Activated T-cell treated with anti-CD3 and anti-CD28 coated beads for 24 hours (primary cell): ENCODE measurements at places on chromosomes 1 and 21.

DNA sequence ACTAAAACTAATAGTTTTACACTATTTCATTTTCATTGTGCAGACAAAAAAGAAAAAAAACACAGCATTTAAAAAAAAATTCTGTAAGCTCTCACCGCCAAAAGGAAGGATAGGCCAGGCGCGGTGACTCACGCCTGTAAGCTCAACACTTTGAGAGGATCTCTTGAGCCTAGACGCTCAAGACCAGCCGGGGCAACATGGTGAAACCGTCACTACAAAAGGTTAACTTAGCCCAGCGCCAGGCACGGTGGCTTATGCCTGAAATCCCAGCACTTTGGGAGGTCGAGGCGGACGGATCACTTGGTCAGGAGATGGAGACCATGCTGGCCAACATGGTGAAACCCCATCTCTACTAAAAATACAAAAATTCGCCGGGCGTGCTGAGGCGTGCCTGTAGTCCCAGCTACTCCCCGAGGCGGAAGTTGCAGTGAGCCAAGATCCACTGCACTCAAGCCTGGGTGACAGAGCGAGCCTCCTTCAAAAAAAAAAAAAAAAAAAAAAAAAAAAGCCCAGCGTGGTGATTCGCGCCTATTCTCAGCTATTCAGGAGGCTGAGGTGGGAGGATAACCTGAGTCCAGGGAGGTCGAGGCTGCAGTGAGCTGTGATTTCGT is 14.3 kb upstream of the SPEN start:
- DNase-seq: peak; percentile 23

- DNase-seq: no peak
These were observed 492.0 kb upstream of the RUNX1 start for GRCh38 chr21:35540950-35541638.

DNA sequence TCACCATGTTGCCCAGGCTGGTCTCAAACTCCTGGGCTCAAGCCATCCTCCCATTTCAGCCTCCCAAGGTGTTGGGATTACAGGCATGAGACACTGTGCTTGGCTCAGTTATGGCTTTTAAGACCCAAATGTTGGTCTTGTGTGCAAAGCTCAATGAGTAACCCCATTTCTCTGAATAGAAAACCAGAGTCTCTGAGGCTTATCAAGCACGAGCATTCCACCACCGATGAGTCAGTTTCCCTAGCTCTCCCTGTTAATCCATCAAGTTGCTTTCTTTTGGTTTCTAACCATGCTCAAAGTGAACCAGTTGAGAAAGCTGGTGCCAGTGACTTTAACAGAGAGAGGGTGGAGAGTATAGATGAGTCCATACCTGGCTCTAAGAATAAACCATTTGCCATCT is 350.9 kb upstream of the ADGRL2 start:
- no peak for DNase-seq

GRCh38 chr1:37633040-37633937 is 1.4 kb downstream of the RSPO1 start:
- DNase-seq: no peak

DNA sequence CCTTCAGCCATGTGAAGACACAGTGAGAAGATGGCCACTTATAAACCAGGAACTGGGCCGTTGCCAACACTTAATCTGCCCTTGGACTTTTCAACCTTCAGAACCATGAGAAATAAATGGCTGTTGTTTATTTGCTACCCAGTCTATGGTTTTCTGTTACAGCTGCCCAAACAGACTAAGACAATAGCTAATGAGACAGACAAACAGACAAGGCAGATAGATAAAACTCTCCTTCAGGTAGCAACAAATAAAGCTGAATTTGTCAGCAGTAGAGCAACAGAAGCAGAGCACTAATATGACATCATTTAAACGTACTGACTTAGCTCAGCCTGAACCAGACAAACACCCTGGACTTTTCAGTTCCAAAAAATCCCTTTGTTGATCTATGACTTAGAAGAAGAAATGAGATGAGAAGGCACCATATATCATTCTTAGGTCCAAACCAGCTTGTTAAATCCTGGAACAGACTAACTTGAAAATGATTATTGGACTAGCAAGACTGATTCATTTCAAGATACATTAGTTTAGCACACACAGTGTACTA is 27.0 kb downstream of the ZZZ3 start:
- DNase-seq: no peak

DNA sequence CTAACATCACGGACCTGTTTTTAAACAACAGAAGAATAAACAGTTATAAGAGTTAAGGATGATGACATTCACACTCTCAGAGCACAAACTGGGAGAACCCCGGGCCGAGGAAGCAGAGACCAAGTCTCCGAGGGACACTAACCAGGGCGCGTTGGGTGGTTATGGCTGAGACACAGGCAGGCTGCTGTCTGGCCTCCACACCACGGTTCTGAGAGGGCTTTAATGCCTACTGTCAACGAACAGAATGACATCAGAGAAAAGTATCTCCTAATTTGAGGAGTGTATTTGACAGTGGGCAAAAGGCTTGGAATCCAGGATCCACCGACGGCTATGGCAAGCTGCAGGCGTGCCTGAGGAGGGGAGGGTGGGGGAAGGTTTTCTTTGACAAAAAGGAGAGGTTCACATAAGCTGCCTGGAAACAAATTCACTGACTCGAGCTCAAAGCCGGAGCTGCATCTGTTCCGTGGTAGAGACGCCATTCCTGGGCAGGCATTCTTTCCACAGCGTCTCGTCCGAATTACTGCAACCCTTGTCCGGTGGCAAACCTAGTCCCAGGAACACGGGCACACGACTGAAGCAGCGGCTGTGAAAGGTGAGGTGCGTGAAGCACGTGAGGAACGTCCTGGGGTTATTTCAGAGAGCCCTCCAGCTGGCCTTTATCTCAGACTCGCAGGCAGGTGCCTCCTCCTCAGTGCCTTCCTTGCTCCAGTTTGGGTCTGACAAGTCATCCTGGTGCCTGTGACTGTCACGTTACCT is 9.4 kb downstream of the POFUT2 start:
- DNase-seq: no peak

DNA sequence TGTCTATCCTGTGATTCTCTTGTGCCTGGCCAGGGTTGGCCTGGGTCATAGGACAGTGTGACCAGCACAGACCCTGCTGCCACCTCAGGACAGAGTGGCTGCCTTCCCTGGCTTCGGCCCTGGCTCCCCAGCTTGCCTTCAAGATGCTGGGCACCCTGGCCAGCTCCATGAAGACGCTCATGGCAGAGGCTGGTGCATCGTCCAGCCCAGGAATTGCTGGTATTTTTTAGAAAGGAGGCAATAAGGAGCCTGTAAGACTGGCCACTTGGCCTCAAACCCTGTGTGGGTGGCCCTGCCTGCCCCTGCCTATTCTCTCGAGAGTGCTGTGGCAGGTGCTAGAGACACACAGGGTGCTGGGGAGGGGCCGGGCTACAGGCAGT is 70.4 kb upstream of the ACTRT2 start:
- DNase-seq: no peak
